NCI-H187 (cell line): ENCODE measurements at places on chromosomes 5 and 9.

DNA sequence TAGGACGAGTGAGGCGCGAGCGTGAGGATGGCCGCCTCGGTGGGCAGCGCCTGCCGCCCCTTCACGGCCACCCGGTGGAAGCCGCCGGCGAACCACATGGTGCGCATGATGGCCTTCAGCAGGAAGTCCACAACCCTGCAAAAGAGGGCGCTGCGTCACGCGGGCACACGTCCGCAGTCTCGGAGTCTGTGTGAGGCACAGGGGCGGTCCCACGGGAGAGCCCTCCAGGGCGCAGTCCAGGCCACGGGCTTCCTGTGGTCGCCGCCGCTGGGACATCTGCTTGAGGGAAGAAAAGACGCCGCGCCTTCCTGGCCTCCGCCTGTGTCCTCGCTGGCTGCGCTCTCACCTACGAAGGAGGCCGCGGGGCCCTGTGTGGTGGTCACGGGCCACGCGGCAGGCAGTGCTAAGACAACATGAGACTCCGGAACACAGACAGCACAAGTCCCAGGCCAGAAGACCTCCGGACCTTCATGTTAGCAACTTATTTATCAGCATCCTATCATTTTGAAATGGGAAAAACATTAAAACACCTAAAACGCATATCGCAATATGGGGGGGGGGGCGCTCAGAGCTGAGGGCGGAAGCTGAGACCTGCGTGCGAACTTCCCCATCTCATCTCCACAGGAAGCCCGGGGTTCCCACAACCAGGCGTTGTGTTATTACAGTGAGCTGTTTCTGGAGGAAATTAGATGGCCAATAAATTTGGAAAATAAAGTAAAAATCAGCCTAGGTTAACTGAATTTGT lies 28.8 kb downstream of the LPCAT1 start:
- DNase-seq: no peak

- DNase-seq: no peak
These were observed 10.1 kb downstream of the KCNV2 start for GRCh38 chr9:2727374-2727773.

DNA sequence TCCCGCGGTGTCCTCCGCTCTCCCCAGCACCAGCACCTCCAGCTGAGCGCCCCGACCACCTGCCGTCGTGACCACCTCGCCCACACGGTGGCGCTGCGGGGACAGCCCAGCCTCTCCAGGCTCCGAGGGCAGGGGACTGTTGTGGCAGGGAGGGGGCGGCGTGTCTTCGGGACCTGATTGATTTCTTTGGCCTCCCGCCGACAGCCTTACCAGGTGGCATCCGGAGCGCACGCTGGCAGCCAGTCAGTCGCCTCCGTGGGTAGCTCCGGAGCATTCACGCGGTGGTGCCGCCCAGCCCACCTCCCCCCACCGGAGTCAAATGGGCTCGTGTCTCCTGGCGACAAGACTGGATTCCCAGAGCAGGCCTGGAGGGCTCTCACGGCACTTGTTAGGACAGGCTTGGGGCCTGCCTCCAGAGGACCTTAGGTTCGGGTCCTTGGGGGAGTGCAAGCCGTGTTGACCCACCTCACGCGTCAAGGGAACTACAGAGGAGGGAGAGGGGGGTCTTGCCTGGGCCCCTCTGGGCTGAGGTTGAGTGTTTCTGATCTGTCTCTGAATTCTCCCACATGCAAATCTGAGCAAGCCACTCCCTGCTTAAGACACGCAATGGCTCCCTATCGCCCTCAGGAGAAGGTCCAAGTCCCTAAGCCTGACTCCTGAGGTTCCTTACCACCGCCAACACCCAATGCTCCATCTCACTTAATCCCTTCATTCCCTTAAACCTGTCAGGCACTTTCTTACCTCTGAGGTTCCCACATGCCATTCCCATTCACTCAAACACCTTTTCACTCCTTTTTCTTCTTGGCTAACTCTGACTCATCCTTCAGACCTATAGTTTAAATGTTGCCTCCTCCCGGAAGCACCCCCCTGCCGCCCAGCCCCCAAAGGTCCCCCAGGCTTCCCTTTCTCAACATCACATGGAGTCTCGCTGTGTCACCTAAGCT lies 51.2 kb upstream of the GGTA1 start:
- DNase-seq: peak; percentile 16

DNA sequence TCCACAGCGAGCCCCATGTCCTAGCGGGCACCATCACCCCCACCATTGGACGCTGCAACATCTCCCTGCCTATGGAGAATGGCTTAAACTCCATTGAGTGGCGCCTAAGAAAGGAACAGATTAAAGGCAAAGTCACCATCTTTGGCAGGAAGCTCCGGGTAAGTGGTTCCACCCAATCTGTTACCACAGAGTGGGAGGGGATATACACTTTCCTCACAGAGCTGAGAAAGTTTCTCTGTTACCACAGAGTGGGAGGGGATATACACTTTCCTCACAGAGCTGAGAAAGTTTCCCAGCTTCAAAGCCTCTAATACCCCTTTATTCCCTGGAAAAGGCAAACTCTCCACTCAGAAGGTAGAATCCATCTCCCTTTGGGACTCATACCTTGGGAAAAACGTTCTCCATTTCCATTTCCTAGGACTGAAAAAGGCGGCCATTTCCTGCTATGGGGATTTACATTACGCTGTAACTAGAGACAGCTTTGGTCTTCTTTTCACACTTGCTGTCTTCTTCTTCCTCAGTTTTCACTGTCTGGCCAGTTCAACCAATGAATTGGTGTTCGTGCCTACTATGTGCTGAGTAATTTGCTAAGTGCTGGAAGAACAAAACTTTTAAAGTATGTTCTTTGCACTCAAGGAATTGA lies 63.4 kb upstream of the WWC1 start:
- no peak for DNase-seq

DNA sequence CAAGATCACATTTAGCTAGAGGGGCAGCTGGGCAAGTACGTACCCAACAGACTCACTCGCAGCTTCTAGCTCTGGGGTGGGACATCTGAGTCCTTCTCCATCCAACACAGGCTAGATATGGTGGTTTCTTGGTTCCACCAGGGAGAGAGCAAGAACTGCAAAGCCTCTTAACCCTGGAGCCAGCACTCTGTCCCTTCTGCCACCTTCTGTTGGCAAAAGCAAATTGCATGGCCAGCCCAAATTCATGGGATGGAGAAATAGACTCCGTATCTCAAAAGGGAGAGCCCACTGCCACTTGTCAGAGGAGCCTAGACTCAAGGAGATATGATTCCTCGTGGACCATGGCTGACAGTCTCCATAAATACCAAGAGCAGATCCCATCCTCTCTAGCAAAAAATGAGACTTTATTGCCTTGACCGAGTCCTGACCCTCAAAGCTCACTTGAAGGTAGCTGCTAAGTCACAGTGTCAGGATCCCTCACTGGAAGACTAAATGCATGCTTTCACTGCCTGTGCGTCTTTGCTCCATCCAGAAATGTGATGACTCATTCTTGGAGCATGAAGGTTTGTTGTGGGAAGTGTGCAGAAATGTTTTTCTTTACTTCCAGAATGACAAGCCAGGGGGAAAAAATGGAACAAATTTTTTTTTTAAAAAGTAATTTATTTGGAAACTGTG lies 28.8 kb upstream of the ROR2 start:
- DNase-seq: no peak

GRCh38 chr5:170737591-170737990 lies 45.9 kb upstream of the GABRP start:
- DNase-seq: no peak

- DNase-seq: no peak
These were observed 2163.5 kb upstream of the WWC1 start for GRCh38 chr5:166127766-166128570.

DNA sequence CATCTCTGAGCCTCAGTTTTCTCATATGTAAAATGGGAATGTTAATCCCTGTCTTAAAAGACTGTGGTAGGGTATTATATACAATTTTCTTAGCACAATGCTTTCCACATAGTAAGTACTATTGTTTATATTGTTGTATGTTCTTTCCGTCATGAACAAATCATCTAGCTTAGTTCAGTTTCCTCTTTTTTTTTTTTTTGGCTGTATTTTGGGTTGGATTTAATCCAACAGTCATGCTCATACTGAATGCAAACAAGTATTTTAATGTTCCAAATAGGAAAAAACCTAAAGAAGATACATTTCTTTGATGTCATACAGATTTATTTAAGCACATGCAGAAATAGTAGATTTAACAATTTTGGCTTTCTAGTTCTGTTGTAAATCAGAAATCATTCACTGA lies 95.1 kb downstream of the RNF180 start:
- DNase-seq: no peak

DNA sequence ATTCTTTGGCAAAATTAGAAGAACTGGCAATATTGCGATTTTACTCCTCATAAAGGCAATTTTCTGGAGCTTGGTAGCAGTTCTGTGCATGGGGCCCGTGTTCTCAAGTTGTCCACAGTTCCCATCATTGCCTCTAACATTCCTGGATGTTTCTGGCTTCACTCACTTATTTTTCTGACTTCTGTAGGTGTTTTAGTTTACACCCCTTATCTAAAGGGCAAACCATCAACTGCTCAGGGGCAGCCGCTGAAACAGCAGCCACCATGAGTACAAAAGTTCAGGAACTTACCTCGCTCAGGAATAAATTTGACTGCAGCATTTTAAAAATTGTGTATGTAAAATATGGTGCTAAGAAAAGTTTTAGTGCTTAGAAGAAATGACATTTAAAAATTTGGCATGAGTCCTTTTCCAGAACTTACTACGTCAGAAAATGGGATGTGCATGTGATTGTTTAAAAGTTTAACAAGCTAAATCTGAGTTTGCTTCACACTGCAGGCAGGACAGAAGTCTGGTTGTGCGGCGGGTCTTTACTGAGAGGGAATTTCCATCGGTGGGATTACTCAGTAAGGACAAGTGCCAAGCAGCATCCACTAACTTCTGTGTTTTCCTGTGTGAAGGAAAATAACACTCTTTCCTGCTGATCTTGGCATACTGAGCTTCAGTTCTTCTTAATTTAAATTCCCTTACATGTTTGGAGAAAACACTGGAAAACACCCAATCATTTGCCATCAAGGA lies 261.7 kb downstream of the MAT2B start:
- DNase-seq: no peak

DNA sequence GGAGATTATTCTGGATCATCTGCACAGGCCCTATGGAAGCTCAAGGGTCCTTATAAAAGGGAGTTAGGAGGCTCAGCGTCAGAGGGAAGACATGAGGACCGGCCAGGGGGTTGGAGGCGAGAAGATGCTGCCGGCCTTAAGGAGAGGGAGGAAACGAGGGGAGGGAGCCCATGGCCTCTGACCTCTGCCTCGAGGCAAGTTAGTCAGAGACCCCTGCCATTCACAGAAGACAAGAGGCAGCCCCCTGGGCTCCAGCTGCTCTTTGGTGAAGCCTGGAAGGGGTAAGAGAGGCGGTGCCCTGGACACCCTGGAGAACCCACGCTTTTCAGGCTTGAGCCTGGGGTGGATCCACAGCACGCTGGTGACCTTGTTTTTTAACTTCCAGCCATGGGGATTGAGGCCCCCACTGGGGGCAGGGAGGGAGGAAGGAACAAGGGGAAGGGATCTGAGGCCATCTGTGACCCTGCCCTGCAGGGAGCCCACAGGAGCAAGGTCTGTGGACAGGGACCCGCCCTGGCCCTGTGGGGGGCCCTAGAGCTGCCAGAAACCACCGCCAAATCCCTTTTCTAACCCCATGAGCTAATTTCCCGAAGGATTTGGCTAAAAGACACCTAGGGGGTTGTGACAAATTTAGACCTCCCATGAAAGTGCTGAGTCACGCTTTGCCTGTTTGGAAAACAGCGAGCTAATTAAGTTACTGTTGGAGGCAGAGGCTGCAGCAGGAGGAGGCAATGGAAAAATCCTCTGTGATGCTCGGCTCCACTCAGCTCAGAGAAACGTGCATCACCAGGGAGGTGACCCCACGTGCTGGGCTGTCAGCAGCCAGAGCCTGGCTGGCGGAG lies 49.7 kb downstream of the OLFM1 start:
- DNase-seq: no peak

GRCh38 chr9:94277885-94278536 lies 18.9 kb downstream of the ZNF169 start:
- DNase-seq: no peak

DNA sequence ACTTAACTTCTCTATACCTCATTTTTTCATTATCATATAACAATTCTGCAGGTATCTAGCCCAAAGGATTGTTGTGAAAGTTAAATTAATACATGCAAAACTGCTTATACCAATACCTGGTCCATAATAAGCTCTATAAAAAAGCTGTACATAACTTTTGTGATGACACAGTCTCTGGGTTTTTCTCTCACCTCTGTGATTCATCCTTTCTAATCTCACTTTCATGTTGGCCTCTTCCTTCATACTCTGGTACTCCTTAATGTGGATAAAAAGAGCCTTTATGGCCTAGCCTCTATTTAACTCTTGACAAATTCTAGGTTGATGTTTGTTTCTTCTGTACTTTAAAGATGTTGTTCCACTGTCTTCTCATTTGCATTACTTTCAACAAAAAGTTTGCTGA lies 162.9 kb upstream of the ACOT12 start:
- no peak for DNase-seq

DNA sequence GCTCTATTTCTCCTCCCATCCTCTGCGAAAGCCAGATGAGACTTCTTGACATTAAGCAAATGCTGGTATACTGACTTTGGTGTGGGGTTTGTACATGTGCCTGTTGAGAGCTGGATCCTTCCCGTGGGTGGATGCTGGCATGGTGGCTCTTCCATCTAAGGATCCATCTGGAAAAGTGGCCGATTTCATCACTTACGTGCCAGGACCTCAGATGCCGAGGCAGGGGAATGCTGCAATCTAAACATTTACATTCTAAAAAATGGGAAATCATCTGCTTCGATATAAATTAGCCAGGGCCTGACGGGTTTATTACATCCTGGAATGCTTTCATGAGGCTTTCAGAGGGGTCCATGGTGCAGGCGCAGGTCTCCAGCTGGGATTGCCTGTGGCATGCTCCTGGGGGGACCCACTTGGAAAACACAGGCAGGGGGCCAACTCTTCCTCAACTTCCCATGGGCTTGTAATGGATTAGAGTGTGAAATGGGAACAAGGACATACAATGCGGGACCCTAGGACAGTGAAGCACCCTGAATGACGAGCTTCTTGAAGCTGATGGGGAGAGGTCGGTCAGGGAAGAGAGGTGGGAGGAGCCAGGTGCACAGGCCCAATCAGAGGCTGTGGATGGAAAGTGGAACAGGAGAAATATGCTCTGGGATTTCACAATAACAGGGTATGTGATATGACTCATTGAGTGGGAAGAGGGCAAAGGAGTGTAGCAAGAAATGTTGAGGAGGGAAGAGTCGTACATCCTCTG lies 105.5 kb upstream of the PITX1 start:
- DNase-seq: no peak

GRCh38 chr9:76358628-76359280 lies 35.5 kb downstream of the RFK start:
- DNase-seq: no peak

DNA sequence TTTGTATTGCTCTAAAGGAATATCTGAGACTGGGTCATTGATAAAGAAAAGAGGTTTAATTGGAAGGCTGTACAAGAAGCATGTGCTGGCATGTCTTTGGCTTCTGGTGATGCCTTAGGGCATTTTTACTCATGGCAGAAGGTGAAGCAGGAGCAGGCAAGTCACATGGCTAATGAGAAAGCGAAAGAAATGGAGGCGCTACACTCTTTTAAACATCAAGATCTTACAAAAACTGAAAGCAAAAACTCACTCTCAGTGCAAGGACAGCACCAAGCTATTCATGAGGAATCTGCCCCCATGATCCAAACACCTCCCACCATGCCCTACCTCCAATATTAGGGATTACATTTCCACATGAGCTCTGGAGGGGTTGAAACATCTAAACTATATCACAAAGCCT lies 1458.8 kb upstream of the ACO1 start:
- DNase-seq: no peak

- DNase-seq: no peak
These were observed 182.5 kb upstream of the PPP1R2B start for GRCh38 chr5:156667616-156668015.

GRCh38 chr5:59673438-59674058 lies 220.0 kb downstream of the PDE4D start:
- no peak for DNase-seq
